ENCODE measurements at places on chromosomes 2 and 18.

- DNase-seq = no peak
- H3K4me1 ChIP-seq = no peaks in the 10 kb centered on the region
- H3K27me3 ChIP-seq = peaks cover 8% of the 10 kb centered on the region
- no peak overlapping the region for H3K4me3 ChIP-seq
- H3K36me3 ChIP-seq = no peaks in the 10 kb centered on the region
- no peak overlapping the region for H3K27ac ChIP-seq
These were observed 33.7 kb downstream of the RFTN2 start for GRCh38 chr2:197641666-197642065.

- no peaks in the 10 kb centered on the region for H3K36me3 ChIP-seq
- no peak overlapping the region for H3K4me3 ChIP-seq
- H3K4me1 ChIP-seq = no peaks in the 10 kb centered on the region
- no peak for DNase-seq
These were observed 50.0 kb upstream of the OTOF start for GRCh38 chr2:26527726-26528585.

- H3K27ac ChIP-seq = no peak overlapping the region
- peaks cover 16% of the 10 kb centered on the region for H3K36me3 ChIP-seq
- H3K4me3 ChIP-seq = no peak overlapping the region
- DNase-seq = no peak
These were observed 95.5 kb downstream of the ATP9B start for GRCh38 chr18:79164706-79165105.

- H3K27me3 ChIP-seq = peaks cover 22% of the 10 kb centered on the region
- H3K36me3 ChIP-seq = no peaks in the 10 kb centered on the region
- H3K27ac ChIP-seq = no peak overlapping the region
These were observed 9.0 kb upstream of the NRP2 start for GRCh38 chr2:205673312-205673711.

DNA sequence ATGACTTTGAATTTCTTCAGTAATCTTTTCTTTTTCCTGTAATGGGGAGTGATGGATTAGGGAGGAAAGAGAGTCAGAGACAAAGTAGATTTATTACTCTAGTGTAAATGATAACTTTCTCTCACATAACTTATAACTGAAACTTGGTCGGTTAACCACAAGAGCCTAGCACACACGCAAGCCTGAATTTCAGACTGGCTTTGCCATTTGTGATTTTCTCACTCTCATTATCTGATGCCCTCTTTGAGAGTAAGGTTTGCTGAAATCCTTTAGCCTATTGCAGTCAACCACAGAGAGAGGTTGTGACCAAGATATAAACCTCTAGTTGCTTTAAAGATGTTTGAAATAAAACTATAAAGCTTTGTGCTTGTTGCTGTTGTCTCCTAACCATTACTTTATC is 117.9 kb upstream of the NETO1 start:
- H3K36me3 ChIP-seq = no peaks in the 10 kb centered on the region
- no peaks in the 10 kb centered on the region for H3K4me1 ChIP-seq
- no peaks in the 10 kb centered on the region for H3K27me3 ChIP-seq
- H3K4me3 ChIP-seq = no peak overlapping the region
- no peak overlapping the region for H3K27ac ChIP-seq
- DNase-seq = no peak

- no peak overlapping the region for H3K27ac ChIP-seq
- no peak overlapping the region for H3K4me3 ChIP-seq
- no peaks in the 10 kb centered on the region for H3K27me3 ChIP-seq
- no peak for DNase-seq
These were observed 204.2 kb downstream of the AGAP1 start for GRCh38 chr2:235698028-235698427.

- H3K27ac ChIP-seq = no peak overlapping the region
- H3K4me3 ChIP-seq = no peak overlapping the region
- H3K36me3 ChIP-seq = no peaks in the 10 kb centered on the region
- DNase-seq = peak; percentile 25
- peaks cover 15% of the 10 kb centered on the region for H3K27me3 ChIP-seq
These were observed 175.7 kb downstream of the SOCS6 start for GRCh38 chr18:70464343-70465114.

GRCh38 chr2:144041612-144042011 is 478.3 kb downstream of the ZEB2 start:
- no peaks in the 10 kb centered on the region for H3K4me1 ChIP-seq
- H3K27ac ChIP-seq = no peak overlapping the region
- no peaks in the 10 kb centered on the region for H3K27me3 ChIP-seq

- H3K4me1 ChIP-seq = no peaks in the 10 kb centered on the region
- H3K27me3 ChIP-seq = no peaks in the 10 kb centered on the region
- H3K36me3 ChIP-seq = no peaks in the 10 kb centered on the region
- no peak for DNase-seq
These were observed 339.0 kb downstream of the SATB2 start for GRCh38 chr2:199118673-199119112.

- no peak overlapping the region for H3K4me3 ChIP-seq
- no peak overlapping the region for H3K27ac ChIP-seq
- no peaks in the 10 kb centered on the region for H3K36me3 ChIP-seq
- H3K4me1 ChIP-seq = no peaks in the 10 kb centered on the region
- H3K27me3 ChIP-seq = peaks cover 24% of the 10 kb centered on the region
- no peak for DNase-seq
These were observed 4.8 kb upstream of the IGFBP5 start for GRCh38 chr2:216700088-216700567.

GRCh38 chr2:241902357-241902991 is 32.9 kb downstream of the RTP5 start:
- no peaks in the 10 kb centered on the region for H3K36me3 ChIP-seq
- H3K27me3 ChIP-seq = no peaks in the 10 kb centered on the region
- DNase-seq = no peak
- no peak overlapping the region for H3K27ac ChIP-seq

- H3K4me1 ChIP-seq = no peaks in the 10 kb centered on the region
- no peaks in the 10 kb centered on the region for H3K36me3 ChIP-seq
- H3K4me3 ChIP-seq = no peak overlapping the region
- H3K27ac ChIP-seq = no peak overlapping the region
- H3K27me3 ChIP-seq = peaks cover 2% of the 10 kb centered on the region
These were observed 177.7 kb upstream of the OSR1 start for GRCh38 chr2:19536136-19536535.

GRCh38 chr2:1518867-1519530 is 105.7 kb downstream of the TPO start:
- H3K27ac ChIP-seq = peak overlapping the region; percentile 78
- no peak for DNase-seq
- no peaks in the 10 kb centered on the region for H3K36me3 ChIP-seq
- peaks cover 19% of the 10 kb centered on the region for H3K4me1 ChIP-seq

DNA sequence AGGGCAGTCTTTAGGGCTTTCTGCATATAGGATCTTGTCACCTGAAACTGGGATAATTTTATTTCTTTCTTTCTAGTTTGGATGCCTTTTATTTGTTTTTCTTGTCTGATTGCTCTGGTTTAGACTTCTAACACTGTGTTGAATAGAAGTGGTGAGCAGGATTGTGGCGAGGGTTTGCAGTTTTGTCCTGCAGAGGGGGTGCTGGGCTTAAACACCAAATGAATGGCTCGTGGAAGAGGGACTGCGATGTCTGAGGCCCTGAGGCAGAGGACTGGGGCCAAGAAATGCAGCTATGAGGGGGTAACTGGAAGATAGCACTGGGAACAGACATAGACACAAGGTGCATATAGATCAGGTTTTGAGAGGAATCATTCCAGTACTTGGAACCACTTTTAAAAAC is 20.5 kb downstream of the UBE2F start:
- H3K27me3 ChIP-seq = no peaks in the 10 kb centered on the region
- H3K27ac ChIP-seq = no peak overlapping the region
- peaks cover 4% of the 10 kb centered on the region for H3K4me1 ChIP-seq
- no peak overlapping the region for H3K4me3 ChIP-seq

- H3K27me3 ChIP-seq = peaks cover 1% of the 10 kb centered on the region
- no peak overlapping the region for H3K4me3 ChIP-seq
- no peak overlapping the region for H3K27ac ChIP-seq
- H3K36me3 ChIP-seq = no peaks in the 10 kb centered on the region
- no peak for DNase-seq
These were observed 185.6 kb downstream of the AGAP1 start for GRCh38 chr2:235679471-235679870.

GRCh38 chr18:43800584-43800983 is 523.3 kb upstream of the SYT4 start:
- H3K36me3 ChIP-seq = no peaks in the 10 kb centered on the region
- H3K4me3 ChIP-seq = no peak overlapping the region
- H3K4me1 ChIP-seq = no peaks in the 10 kb centered on the region
- DNase-seq = no peak
- no peak overlapping the region for H3K27ac ChIP-seq

DNA sequence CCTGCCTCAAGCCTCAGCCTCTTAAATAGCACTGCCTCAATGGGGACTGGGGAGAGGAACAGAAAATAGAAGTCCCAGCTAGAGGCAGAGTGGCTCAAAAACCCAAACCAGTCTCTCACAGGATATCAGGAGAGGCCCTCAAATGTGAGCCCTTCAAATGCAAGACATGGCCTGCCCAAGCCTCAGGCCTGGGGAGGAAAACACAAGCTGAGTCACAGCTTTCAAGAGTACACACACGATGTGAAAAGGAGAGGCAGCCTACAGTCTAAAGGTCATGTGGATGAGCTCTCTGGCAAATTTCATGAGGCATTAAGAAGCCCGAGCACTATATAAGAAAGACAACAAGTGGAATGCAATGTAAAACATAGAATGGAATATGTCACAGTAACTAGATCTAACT is 316.6 kb upstream of the MEX3C start:
- no peak overlapping the region for H3K4me3 ChIP-seq
- no peak overlapping the region for H3K27ac ChIP-seq
- H3K4me1 ChIP-seq = no peaks in the 10 kb centered on the region
- no peak for DNase-seq

DNA sequence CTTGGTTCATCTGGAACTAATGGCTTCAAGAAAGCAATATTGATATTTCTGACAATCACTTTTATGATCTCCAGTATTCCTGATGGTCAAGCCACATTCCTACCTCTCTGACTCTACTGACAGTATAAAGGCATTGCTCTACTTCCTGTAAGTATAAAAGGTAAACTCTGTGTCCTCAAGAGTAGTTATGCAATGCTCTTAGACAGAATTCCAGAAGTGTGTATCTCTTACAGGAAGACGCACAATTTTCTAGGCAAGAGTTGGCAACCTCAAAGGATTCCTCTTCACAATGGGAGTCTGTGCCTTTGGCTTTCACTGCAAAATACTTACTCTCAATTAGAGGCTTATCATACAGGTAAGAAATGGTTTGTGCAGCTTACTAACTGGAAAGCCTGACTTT is 100.1 kb downstream of the THADA start:
- no peak overlapping the region for H3K4me3 ChIP-seq
- H3K36me3 ChIP-seq = peaks cover 29% of the 10 kb centered on the region

DNA sequence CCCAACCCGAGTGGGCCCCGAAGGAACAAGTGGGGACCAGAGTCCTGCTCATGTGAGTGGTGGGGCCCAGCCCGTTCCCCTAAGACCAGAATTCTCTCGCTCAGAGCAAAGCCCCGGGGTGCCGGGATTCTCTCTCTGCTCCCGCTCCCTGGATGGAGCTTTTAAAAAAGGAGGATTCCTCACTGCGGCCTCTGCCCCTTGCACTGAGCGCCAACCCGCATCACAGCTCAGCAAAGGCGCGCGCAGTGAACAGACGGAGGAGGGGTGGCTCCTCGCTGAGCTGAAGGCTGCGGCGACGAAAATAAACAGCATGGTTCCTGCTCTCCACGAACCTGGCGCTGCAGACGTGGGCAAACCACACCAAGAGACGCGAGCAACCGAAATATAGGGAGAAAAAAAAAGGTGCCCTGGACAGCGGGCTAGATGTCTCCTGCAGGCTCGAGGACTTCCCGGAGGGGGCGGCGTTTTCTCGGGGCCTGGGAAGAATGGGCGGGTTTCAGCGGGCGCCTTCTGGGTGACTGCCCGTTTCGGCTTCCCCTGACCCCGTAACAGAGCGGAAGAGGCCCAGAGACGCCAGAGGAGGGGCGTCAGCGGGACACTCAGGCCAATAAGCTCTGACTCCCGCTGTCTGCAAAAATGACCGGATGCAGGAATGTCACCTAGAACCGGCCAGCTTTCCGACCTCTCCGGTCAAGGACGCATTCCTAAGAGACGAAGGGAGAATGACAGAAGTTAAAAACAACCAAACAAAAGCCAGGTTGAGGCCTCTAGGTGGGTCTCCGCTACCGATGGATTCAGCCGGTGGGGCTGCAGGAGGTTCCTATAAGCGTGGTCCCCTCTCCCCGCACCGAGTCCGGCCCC is 819 bp upstream of the KLF11 start:
- peak overlapping the region; percentile 79 for H3K4me3 ChIP-seq
- peaks cover 26% of the 10 kb centered on the region for H3K27me3 ChIP-seq
- DNase-seq = peak; percentile 34
- peaks cover 24% of the 10 kb centered on the region for H3K36me3 ChIP-seq
- peaks cover 42% of the 10 kb centered on the region for H3K4me1 ChIP-seq
- peak overlapping the region; percentile 80 for H3K27ac ChIP-seq

- H3K27me3 ChIP-seq = peaks cover 11% of the 10 kb centered on the region
- DNase-seq = no peak
- H3K27ac ChIP-seq = no peak overlapping the region
- H3K4me1 ChIP-seq = no peaks in the 10 kb centered on the region
- no peaks in the 10 kb centered on the region for H3K36me3 ChIP-seq
These were observed 63.5 kb upstream of the RASGRP3 start for GRCh38 chr2:33412920-33413319.

GRCh38 chr18:34647251-34647650 is 62.8 kb upstream of the DTNA start:
- H3K27ac ChIP-seq = no peak overlapping the region
- H3K36me3 ChIP-seq = no peaks in the 10 kb centered on the region
- peaks cover 2% of the 10 kb centered on the region for H3K27me3 ChIP-seq
- no peaks in the 10 kb centered on the region for H3K4me1 ChIP-seq

DNA sequence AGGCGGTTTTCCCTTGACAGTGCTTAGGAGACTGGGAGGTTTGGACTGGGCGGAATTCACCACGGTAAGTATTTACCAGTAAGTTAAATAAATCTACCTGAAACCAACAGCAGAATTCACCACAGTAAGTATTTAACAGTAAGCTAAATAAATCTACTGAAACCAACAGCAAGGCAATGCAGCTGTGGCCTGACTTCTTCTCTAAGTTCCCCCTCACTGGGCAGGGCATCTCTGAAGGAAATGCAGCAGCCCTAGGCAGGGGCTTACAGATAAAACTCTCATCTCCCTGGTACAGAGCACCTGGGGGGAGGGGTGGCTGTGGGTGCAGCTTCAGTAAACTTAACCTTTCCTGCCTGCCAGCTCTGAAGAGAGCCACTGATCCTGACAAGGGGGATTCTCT is 432.5 kb upstream of the LRRTM1 start:
- DNase-seq = no peak
- H3K36me3 ChIP-seq = no peaks in the 10 kb centered on the region
- H3K27ac ChIP-seq = no peak overlapping the region
- H3K27me3 ChIP-seq = no peaks in the 10 kb centered on the region
- H3K4me1 ChIP-seq = no peaks in the 10 kb centered on the region
- no peak overlapping the region for H3K4me3 ChIP-seq

- H3K27me3 ChIP-seq = no peaks in the 10 kb centered on the region
- H3K27ac ChIP-seq = no peak overlapping the region
- peaks cover 8% of the 10 kb centered on the region for H3K4me1 ChIP-seq
- H3K36me3 ChIP-seq = peaks cover 5% of the 10 kb centered on the region
- H3K4me3 ChIP-seq = no peak overlapping the region
- no peak for DNase-seq
These were observed 63.5 kb upstream of the NFE2L2 start for GRCh38 chr2:177328056-177328455.

GRCh38 chr18:50848061-50848551 is 28.3 kb upstream of the MRO start:
- H3K27ac ChIP-seq = no peak overlapping the region
- peaks cover 5% of the 10 kb centered on the region for H3K27me3 ChIP-seq
- no peak overlapping the region for H3K4me3 ChIP-seq
- no peaks in the 10 kb centered on the region for H3K36me3 ChIP-seq

- H3K27ac ChIP-seq = no peak overlapping the region
- H3K27me3 ChIP-seq = no peaks in the 10 kb centered on the region
- H3K4me3 ChIP-seq = no peak overlapping the region
- no peaks in the 10 kb centered on the region for H3K4me1 ChIP-seq
- no peak for DNase-seq
- no peaks in the 10 kb centered on the region for H3K36me3 ChIP-seq
These were observed 125.1 kb downstream of the COPS8 start for GRCh38 chr2:237210763-237211162.
